ENCODE measurements at places on chromosomes 6 and 20.

- no peak for DNase-seq
Observed at GRCh38 chr6:83057705-83058321, 7.8 kb downstream of the UBE3D start.

- DNase-seq = no peak
Observed at GRCh38 chr6:22789315-22789714, 219.9 kb downstream of the HDGFL1 start.

DNA sequence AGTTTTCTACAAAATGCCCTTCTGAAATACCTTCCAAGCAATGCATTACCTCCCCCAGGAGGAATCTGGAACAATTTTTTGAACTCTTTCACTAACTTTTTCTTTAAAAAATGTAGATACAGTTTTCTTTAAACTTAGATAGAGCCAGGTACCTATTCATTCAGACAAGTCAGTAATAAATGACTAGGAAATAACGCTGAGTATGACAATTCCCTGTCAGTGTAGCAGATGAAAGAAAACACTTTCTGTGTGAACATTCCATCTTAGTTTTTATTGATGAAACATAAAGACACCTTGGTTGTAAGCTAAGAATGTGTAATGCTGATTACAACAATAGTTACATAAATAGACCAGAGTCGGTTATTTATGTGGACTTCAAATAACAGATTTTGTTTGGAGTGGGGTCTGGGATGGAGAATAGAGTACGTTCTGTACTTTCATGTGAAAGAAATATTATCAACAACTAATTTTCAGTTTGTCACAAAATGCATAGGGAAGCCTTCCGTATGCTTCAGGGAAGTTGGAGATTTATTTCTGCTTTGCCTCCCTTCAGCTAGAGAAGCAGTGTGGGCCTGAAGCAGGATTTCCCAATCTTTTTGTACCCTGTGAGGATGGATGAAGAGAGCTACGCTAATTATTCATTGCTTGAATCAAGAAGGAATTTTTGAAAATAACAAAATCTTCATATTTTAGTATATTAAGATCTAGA lies 19.2 kb upstream of the QKI start:
- peak; percentile 34 for DNase-seq

- peak; percentile 52 for DNase-seq
Observed at GRCh38 chr6:42569102-42570028, 5.5 kb downstream of the UBR2 start.

DNA sequence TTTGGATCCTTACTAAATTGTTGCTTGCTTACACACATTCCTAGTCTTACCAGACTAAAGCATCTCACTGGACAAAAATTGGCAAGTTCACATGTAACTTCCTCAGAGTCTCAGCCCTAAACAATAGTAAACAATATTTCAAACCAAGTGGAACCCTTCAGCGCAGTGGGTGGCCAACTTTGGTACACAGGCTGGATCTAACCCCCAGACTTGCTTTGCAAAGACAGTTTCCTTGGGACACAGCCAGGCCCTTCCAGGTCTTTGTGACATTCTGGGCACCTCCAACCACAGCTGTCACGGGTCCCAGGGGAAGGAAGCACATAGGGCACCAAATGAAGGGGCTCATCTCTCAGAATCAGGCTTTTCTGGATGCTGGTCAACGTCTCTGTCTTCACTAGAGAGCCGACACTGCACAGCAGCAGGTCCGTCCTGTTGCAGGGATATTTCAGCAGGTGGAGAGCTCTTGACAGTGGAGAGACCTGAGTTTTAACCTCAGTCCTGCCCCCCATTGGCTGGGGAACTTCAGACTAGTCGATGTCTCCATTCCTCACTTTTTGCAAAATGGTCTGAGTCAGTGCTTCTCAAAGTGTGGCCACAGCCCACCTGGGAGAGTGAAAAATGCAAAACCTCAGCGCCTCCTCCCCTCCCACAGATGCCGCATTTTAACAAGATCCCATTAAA lies 91.4 kb downstream of the BFSP1 start:
- DNase-seq = no peak

DNA sequence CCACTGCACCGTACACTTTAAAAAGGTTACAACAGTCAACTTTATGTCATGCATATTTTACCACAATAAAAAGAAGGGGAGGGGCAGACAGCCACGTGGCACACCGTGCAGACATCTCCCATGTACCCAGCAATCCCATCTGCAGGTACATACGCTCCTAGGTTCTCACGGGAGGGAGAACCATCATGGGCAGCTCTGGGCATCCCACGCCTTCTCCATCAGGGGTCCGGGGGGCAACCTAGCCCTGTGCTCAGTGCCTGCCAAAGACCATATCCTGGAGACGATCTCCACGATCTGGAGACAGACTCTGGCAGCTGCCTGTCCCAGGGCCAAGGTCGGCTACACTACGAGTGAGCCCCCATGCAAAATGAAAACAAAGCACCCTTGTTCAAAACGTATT lies 2.5 kb upstream of the BNIP5 start:
- DNase-seq = no peak

DNA sequence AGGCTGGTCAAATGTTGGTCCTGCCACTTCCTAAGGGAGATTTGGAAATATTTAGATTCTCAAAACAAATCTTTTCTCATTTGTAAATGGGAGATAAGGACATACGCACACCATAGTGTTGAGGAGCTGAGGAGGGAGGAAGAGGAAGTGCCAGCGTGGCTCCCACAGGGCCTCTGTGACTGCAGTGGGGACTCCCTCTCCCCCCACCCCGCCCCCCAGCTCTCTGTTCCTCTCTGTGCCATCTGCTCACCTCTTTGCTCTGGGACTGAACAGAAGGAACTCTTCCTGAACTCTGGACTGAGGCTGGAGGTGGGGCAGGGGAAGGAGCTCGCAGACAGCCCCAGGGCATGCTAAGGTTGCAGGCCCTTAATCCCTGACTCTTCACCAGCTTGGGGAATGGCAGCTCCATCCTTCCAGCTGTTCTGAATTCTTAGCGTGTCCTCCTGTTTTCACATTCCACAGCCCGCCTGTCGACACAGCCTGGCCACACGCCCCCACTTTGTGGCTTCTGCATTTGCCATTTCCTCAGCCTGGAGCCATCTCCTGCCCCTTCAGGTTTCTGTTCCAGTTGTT lies 11.4 kb downstream of the DDX27 start:
- peak; percentile 79 for DNase-seq

DNA sequence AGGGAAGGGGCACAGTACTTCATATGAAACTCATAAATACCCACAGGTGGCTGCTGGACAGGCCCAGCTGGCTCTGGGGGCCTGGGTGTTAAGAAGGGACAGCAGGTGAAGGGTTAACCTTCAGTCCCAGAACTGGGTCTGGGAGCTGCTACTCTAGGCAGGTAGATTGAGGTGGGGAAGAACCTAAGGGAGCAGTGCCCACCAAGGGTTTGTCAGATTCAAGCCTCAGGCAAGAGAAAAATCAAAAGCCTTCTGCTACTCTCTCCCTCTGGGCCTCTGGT lies 5.6 kb downstream of the RPL10A start:
- DNase-seq = no peak

GRCh38 chr6:168200571-168201134 lies 118.9 kb downstream of the DACT2 start:
- DNase-seq = no peak

DNA sequence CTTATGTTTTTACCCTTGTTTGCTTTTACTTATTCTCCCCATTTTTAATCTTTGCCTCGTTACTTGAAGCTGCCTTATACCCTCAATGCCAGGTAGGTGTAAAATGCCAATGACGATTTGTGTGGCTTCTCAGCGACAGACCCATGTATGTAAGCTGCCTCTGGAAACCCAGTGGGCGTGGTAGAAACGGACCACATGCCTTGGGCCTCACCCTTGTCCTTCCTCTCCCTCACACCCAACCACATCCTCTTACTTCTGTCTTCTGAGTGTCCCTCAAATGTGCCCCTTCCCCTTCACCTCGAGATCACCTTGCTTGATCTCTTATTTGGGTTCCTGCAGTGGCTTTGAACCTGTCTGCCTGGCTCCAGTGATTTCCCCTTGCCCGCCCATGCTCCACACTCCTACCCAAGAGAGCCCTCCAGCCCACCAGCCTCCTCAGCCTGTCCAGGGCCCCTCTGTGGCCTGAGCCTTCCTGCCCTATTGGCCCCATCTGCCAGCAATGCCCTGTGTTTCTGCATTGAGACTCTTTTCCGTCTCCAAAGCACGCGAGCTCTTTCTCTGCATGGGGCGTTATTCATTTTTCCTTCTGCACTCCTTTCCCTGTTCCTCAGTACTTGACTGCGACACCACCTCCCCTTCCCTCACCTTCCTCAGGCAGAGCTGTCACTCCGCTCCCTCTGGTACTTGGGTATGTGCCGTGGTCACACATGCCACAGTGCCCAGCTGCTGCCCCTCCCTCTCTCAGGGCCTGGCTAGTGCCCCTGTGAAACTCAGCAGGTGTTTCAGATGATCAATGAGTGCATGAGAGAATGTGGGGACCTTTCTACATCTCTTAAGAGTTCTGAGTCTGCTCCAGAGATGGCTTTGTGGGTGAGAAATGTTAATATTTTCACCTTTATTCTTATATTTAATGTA lies 115.4 kb downstream of the SLX4IP start:
- DNase-seq = peak; percentile 55

- no peak for DNase-seq
Observed at GRCh38 chr20:43579861-43580793, 10.6 kb upstream of the IFT52 start.

DNA sequence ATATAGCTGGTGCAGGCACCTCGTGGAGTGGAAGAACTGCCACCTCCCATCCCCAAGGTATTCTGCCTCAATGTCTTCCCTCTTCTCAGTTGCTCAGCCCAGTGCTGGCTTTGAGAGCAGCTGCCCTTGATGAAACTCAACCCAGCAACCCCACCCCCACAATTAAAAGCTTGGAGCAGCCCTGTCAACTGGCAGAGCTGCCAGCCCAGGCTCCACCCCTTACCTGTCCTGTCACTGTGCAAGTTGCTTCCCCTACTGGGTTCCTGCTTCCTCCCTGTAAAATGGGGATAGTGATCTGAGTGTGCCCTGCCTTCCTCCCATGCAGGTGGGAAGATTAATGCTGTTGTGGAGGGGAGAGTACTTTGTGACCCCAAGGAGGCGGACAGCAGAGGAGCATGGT lies 4.5 kb downstream of the TMEM63B start:
- DNase-seq = no peak

GRCh38 chr6:148867862-148868261 lies 121.0 kb downstream of the UST start:
- DNase-seq = peak; percentile 17

DNA sequence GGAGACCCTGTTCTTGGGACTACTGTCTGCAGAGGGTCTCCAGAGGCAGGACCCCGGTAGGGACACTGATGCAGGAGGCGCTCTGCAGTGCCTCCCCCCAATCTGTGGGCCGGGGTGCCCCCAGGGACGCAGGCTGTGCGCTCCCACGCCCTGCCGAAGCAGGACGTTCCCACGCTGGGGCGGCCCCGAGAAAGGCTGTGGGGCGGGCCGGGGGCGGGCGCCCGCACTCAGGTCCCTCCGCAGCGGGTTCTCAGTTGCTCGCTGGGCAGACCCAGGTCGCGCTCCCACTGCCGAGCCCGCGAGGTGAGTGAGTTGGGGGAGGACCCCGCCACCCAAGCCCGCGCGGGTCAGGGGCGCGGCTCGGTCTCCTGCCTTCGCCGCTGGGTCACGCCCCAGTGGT lies at the start of gene COX4I2:
Gene COX4I2 (plus strand): TSS at position 253 of the 400 bp plus-strand sequence. CDS start 1,106 bp downstream, outside the sequence.
- DNase-seq = no peak

- DNase-seq = no peak
Observed at GRCh38 chr20:63857764-63858392, 3.4 kb upstream of the ABHD16B start.

- no peak for DNase-seq
Observed at GRCh38 chr20:24131281-24131680, 142.7 kb upstream of the GGTLC1 start.

DNA sequence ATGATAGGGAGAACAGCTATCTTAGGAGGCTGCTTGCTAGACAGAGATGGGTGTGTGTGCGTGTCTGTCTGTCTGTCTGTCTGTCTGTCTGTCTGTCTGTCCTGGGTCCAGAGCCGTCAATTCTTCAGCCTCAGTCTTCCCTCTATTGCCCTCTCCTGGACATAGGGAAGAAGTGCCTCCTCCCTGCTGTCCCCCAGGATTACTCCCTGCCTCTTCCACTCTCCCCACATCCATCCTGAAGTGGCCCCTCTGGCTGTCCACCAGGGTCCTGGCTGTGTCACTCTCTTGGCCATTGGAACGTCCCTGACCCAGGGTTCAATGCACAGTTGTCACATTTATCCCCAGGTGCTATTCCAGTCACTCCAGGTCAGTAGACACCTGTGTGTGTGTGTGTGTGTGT lies 10.2 kb downstream of the TREML2 start:
- DNase-seq = no peak

DNA sequence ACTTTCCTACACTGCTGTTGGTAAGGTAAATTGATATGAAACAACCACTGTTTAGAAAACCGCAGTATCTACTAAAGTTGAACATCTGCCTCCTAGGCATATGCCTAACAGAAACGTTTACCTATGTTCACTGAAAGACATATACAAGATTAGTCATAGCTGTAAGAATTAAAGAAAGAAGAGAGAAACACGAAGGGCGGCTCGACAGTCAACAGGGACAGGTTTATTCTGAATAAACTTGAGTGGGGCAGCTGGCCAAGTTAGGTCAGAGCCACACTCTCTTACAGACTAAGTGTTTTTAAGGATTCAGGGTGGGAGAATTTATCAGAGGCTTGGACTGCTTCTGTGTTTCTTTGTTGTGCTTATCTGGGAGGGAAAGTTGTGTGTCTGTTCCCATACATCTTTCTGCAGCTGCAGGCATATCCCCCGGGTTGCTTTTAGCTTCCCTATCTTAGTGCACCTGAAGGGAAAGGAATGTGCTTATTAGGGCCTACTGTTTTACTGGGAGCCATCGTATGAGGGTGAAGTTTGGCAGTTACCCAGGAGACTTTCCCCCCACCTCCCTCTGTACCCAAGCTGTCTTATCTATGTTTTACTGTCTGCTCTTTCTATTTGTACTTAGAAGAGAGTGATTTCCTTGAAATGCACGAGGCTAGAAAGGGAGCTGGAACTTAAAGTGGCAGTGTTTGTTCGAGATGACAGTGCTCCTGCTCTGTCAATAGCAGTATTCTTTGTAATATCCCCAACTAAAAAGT lies 20.4 kb downstream of the PROCR start:
- DNase-seq = no peak

GRCh38 chr6:157974967-157975366 lies 6.7 kb upstream of the SYNJ2 start:
- no peak for DNase-seq

DNA sequence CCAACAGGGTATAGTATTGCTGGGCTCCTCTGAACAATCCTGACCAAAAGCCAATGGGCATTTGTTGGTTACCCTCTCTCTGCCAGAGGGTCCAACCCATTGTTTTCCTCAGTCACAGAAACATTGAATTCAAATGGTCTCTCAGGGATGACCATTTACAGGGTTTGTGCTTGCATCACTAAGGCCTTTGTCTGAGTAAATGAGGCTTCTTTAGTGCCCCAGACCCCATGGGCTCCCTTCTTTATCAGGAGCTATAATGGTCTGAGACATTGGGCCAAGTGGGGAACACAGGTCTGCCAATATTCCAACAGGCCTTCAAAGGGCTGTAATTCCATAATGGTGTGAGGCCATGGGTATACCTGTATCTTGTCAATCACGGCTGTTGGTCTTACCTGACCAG lies 27.1 kb downstream of the GSTA2 start:
- DNase-seq = no peak

Data from suppressor macrophage treated with lipopolysaccharide for 1 hour (primary cell).